ENCODE measurements at places on chromosomes 4 and X.

DNA sequence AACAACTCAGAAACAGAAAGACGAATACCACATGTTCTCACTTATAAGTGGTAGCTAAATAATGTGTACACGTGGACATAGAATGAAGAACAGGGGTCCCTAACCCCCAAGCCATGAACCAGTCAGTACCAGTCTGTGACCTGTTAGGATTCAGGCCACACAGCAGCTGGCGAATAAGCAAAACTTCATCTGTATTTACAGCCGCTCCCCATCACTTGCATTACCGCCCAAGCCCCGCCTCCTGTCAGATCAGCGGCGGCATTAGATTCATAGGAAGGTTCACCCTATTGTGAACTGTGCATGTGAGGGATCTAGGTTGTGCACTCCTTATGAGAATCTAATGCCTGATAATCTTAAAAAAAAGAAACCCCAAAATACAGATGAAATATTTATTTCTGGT is 1128.7 kb downstream of the NLGN4X start:
- no peak for DNase-seq

DNA sequence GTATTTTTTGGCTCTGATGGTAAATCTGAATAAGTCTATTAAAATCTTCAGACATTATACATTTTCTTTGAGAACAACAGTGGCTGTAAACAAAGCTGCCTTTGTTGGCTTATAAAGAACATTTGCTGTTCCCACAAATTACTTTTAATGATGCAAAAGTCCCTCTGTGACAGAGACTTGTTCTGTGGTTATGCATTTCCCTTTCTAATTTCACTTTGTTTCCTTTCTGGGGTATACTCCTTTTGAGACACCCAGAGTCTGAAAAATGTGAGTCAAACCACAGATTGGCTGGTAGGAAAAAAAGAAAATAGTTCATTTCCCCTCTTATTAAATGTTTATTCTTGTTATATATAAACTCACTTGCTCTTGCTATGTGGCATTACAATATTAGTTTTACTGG is 402.4 kb downstream of the PACRGL start:
- no peak for DNase-seq

DNA sequence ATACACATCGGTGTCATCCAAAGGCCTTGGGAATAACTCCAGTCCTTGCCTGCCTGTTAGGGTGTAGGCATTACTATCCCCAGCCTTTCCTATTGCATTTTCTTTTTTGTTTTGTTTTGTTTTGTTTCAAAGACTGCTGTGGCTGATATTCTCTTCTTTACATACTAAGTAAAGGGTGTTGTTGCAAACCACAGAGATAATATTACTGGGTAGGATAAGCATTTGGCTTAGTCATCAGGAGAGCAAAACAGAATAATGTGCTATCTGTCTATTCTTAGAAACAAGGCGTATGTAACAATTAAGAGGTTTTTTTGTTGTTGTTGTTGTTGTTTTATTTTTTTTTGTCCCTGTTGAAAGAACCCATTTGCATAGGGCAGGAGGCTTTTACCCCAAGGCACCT is 41.8 kb downstream of the UGT2B28 start:
- DNase-seq, result no peak

DNA sequence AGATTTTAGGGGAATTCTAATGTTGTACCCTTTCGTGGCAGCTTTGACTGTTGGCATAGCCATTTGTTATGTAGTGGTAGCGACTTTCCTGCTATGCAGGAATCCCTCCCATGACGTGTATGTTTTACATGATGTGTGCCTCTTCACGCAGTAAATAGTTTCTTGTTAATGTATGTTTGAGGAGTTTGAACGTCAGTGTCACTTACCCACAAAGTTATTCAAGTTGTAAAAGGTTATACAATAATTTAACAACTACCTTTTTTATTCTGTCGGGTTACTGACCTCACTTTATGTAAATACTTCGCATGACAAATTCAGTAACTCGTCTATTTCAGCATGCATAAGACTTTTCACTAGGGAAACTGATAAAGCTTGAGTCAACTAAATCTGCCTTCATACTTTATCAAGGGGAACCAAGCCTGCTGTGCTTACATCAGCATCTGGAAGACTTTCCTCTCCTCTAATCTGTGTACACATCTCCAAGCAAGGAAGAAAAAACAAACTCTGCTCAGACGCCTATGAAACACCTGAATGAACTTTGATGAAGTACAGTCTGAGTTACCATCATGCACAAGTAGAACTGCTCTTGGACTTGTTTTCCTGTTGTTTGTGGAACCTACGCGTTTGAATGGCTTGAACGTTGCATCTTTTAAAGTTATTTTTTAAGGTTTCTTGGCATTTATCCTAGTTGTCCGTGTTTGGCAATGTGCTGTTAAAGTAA is 61.2 kb downstream of the SLC9A6 start:
- no peak for DNase-seq

DNA sequence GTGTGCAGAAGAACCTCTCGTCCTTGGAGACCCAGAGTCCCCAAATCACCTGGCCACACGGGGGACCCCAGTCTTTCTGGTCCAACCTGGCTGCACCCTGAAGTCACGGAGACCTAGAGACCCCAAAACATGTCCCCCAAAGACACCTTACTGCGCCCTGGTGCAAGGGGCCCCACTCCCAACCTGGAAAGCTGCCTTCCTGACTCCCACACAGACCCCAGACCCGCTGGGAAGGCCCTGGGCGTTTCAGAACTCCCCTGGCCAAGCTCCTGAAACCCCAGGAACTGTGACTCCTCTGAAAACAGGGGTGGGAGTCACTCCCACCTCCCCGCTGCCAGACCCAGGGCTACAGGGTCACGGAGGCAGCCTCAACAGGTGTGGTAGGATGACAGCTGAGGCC is 12.7 kb upstream of the SHOX start:
- no peak for DNase-seq

DNA sequence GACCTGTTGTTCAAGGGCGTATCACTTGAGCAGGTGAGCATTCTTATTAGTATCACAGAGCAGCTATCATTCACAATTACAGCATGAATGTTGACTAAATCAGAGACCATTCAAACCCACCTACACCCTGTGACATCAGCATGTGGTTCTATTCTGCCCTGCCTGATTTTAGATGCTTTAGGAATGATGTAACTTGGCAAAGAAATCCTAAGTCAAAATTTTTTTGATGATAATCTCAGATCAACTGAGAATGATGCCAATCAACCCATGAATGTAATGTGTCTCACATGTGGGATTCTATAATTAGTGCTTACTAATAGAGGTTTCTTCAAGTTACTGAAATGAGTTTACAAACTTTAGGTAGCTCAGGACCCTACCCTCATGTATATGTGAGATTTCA is 13.4 kb upstream of the CHIC2 start:
- no peak for DNase-seq

DNA sequence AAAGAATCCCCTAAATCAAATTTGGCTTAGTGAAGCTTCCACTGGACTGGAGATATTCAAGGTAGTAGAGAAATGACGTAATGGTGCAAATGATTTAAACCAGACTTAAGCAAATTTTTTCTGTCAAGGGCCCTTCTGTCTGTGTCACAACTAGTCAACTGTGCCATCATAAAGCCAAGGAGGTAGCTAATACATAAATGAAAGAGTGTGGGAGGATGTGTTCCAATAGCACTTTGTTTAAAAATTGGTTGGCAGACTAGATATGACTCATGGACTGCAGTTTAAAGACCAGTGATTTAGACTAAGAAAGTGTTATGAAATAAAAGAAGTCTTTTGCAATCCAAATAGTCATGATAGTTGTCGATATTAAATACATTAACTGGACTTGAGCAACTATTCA is 24.3 kb upstream of the TEX13C start:
- no peak for DNase-seq

GRCh38 chrX:112341598-112341997 is 259.0 kb upstream of the TRPC5 start:
- no peak for DNase-seq

DNA sequence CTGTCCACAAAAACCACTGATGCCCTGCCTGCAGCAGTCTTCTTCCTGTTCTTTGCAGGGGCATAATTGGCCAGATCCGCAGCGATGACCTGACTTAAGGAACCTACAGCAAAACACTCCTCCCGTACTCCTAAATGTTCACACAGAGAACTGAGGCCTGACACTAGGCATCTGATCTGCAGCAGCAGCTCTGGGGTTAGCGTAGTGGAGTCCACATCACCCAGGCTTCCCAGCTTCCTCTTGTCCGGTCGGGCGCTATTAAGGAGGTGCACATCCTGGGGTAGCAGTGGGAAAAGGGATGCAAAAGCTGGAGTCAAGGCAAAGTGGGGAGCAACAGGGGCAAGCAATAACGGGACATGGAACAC is 758 bp downstream of the SCFD2 start:
- peak; percentile 12 for DNase-seq

GRCh38 chr4:53782458-53782845 is 191.2 kb upstream of the LNX1 start:
- no peak for DNase-seq

- DNase-seq, result no peak
Observed at GRCh38 chr4:87118826-87119225, 101.6 kb downstream of the KLHL8 start.

DNA sequence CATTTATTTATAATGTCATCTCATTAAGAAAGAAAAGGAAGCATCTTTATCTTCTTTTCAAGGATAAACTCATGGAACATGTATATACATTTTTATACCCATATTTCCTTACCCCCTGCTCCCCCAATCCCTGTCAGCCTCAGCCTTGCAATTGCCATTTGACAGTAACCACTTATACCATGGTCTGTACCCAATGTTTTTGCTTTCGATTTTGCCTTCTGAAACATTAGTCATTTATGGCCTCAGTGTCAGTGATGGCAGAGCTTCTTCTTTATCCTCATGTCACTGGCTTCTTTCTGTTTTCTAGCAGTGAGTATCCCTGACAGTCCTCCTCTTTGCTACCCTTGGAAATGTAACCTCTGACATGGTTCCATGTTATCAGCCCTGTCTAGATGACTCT is 228.4 kb downstream of the SPRY1 start:
- DNase-seq, result no peak

GRCh38 chr4:72016011-72016410 is 15.8 kb upstream of the NPFFR2 start:
- DNase-seq, result no peak

DNA sequence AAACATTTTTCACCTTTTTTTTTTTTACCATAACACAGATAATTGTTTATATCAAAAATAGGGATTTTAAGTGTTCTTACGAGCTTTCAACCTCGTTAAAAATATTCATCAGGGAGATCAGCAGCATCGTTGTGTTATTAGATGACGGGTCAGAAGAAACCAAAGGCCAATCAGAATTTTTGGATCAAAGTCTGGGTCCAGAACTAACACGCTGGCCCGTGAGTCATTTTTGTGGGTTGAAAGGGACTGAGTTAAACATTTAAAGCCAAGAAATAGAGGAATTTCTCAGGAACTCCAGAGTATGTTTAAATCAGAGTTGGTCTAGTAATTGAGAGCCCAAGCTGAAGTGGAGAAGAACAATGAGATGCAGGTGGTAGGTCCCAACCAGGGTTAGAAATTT is 170.8 kb downstream of the TLL1 start:
- DNase-seq, result no peak

DNA sequence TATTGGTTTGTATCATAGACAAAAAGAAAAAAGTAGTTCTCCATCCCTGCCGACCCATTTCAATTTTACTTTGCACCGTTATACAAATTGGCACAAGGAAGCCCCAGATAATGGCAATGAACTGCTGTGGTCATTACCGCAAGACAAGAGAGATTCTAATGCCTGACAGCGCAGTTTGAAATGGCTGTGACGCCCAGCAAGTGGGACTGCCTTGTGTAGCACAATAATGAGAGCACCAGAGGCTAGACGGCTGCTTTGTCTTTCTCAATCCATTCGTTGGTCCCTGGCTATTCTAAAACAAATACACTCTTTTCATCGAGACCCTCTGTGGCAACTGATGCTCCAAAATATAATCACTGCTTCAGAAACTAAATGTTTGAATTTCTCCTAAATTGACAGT is 192.4 kb upstream of the NEIL3 start:
- DNase-seq, result no peak

GRCh38 chrX:151384807-151385206 is 12.2 kb upstream of the VMA21 start:
- no peak for DNase-seq

DNA sequence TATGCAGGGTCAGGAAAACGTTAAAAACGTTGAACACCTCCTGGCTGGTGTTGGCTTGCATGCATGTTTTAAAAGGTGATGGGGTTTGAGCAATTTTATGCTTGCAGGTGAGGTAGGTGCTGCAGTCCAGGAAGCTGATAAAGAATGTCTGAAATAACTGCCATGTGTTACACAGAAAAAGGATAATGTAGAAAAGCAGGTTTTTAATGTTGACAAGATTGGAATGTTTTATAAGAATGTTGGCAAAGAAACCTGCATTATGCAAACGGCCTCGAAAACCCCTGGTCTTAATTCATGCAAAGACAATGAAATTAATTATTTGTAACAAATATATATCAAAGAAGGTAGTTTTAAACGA is 723.7 kb upstream of the AGA start:
- DNase-seq, result no peak

- no peak for DNase-seq
Observed at GRCh38 chrX:141935645-141936044, 32.0 kb downstream of the MAGEC1 start.

DNA sequence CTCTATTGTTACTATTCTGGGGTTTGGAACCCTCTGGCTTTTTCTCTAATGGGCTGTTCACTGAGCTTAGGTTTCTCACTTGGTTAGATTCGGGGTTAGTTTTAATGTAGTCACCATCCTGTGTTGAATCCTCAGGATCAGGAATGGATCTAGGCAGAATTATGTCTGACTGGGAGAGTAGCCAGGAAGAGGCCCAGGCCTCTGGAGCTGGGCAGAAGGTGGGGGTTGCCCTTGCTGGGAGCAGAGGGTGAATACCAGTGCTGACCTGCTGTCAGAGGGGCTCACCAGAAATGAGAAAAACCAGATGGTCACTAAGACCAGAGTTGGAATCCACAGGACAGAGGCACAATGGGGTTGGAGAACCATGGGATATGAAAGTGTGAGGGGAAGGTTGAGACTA is 126.6 kb upstream of the SLC4A4 start:
- DNase-seq, result no peak

DNA sequence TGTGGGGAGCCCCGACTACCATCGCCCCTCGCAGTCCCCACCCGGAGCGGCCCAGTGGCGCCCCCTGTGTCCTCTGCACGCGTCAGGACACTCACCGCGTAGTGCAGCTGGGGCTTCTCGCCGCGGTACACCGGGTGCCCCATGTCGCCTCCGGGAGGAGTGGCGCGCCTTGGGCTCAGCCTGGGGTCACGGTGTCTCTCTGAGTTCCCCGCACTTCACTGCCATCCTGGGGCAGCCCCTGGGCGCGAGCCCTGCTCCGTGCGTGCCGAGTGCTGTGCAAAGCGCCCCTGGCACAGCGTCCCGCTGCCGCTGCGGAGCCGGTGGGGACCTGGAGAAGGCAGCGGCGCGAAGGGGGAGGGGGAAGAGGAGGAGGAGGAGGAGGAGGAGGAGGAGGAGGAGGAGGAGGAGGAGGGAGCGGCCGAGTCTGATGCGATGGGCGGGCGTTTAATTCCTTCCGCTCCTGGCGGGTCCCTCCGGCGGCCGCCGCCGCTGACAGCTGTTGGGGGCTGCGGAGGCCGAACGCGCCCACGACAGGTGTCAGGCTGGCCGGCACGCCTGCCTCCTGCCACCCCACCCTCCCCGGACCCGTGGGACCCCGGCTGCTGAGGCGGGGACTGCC is 134.3 kb downstream of the AMELX start:
- DNase-seq, result no peak

Measured in H54 (cell line).